ENCODE measurements at places on chromosomes 2 and 18.

DNA sequence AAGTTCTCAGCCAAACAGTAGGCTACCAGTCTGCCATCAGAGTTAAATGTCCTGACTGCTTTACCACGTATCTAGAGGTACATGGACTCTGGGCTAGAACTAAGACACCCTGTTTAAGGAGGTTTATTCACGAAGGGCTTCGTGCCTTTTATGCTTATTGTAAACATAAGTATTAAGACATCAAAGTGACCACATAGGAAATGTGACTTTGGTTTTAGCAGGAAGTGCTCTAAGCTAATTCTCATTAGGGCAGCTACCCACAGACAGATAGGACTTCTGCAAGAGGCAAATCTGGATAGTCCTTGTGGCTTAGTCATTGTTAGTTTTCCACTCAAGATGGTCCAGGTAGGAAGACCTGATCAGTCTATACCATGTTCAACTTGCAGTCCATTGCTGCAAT, 233.3 kb upstream of the MGAT5 start:
- no peak for DNase-seq

GRCh38 chr18:36348971-36349417, 51.5 kb downstream of the FHOD3 start:
- DNase-seq = no peak

DNA sequence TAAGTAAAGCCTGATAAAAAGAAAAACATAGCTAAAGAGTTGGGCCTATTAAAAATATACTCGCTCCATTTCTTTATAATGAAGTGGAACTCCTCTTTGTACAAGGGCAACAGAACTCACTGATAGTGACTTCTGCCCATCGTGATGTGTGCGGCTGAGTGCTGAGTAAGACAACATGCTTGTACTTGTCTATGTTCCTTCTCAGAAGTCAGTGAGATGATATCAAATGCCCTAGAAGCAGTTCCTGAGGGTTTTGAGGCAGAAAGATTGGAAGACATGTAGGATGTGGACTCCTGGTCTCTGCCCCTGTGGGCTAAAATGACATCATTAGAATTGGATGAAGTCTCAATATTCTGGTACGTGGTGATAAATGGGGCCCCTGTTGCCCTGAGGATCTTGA, 73.8 kb downstream of the USP40 start:
- no peak for DNase-seq

- peak; percentile 21 for DNase-seq
Measured at GRCh38 chr2:72145658-72146329, 1.9 kb downstream of the CYP26B1 start.

DNA sequence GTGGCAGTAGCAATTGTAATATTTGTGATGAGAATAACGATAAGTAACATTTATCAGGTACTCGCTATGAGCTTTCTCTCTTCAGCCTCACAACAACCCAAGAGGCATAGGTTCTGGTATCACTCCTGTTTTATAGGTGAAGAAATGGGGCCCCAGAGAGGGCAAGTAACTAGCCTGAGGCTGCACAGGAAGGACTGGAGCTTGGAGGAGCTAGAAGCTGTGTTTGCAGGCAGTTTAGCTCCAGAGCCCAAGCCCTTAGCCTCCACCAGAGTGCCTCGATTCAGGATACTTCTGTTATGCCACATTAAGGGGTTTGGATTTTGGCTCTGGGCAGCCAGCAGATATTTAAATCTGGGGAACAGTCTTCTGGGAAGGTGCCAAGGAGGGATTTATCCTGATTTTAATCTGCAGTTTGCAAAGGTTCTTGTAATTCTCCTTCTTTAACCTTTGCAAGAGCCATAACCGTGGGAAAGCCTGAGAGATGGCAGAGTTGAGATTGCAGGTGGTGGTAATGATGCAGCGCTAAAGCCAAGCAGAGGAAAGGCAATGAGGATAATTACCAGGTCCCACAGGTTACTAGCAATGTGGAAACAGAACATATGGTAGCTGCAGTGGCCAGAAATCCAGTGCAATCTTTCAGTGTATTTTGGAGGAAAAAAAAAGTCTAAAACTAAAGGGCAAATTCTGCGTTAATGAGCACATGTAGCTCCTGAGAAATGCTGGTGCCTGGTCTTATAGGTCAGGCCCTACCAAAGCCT, 9.1 kb downstream of the MOCOS start:
- DNase-seq = no peak

DNA sequence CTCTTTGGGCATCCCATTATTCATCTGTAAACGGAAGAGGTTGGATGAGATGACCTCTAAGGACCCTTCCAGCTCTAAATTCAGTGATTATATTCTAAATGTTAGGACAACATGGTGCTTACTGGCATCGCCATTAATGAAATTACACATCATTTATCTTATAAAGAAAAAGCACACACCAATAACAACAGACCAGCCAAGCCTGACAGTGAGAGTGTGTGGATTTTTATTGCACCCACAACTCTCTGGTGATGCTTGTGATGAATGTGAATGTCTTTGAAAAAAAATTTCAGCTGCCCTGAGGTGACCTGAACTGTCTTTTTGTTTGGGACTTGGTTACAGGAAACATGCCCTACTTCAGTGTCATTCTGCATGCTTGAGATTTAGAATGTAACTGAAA, 513.3 kb upstream of the NRP2 start:
- no peak for DNase-seq

DNA sequence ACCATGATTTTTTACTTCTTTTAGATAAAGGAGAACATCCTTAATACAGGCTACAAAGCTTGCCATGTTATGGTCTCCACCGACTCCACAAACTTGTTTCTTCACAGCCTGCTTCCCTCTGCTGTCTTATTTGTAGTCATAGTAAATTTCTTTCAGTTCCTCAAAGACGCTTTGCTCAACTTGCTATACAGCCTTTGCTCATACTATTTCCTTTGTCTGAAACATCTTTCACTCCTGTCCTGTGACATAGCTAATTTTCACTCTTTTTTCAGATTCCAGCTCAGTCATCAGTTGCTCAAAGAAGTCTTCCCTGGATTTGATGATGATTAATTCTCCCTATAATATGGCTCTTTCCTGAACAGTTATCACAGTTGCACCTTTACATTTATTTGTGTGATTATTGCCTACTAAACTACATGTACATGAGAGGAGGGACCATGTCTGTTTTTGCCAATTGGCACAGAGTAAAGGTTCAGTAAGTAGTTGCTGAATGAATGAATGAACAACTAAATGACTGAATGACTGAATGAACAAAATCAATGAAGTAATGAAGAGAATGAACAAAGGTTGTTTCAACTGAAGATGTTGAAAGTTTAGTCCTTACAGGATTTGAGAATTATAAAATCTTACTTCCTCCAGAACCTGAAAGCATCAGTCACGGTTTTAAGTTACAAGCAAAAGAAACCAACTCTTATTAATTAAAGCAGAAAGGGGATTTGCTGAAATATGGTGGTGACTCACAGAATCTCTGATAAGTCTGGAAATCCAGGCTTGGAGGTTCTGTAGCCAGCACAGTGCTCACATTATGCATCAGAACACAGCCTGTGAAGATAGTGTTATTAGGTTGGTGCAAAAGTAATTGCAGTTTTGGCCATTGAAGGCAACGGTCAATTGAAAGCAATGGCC, 186.4 kb upstream of the FAM98A start:
- DNase-seq = no peak

DNA sequence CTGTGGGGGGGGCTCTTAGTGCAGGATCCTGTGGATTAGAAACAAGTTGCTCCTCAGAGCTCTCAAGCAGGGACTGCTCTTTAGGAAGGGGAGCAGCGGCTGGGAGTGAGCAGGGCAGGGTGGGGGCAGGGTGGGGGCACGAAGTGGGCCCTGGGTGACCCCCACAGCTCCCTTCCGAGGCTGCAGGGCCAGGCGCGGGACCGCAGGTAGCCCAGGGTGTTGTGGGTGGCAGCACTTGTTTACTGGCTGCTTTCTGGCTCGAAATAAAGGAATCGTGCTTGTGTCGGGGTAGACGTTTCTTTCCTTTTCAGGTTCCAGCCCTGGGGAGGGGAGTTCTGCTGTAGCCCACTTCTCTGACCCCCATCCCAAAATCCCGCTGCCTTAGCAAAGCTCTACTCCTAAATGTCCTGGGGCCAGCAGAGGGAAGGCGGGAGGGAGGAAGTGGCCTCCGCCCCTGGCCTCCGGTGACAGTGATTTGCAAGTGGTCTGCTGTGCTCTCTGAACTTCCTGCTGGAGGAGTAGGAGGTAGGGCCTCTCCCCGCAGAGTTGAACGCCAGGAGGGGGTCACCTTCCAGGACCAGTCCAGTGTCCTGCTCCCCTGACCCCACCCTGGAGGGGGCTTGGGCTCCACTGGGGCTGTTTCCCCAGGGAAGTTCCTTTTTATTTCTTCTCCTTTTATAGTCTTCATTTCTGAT, 8.3 kb downstream of the NEU4 start:
- peak; percentile 29 for DNase-seq

GRCh38 chr2:199861132-199861774, 10.3 kb upstream of the FTCDNL1 start:
- DNase-seq = no peak

- no peak for DNase-seq
Measured at GRCh38 chr2:46544581-46544980, 65.2 kb downstream of the TMEM247 start.

- no peak for DNase-seq
Measured at GRCh38 chr2:221166292-221166691, 405.8 kb downstream of the EPHA4 start.

DNA sequence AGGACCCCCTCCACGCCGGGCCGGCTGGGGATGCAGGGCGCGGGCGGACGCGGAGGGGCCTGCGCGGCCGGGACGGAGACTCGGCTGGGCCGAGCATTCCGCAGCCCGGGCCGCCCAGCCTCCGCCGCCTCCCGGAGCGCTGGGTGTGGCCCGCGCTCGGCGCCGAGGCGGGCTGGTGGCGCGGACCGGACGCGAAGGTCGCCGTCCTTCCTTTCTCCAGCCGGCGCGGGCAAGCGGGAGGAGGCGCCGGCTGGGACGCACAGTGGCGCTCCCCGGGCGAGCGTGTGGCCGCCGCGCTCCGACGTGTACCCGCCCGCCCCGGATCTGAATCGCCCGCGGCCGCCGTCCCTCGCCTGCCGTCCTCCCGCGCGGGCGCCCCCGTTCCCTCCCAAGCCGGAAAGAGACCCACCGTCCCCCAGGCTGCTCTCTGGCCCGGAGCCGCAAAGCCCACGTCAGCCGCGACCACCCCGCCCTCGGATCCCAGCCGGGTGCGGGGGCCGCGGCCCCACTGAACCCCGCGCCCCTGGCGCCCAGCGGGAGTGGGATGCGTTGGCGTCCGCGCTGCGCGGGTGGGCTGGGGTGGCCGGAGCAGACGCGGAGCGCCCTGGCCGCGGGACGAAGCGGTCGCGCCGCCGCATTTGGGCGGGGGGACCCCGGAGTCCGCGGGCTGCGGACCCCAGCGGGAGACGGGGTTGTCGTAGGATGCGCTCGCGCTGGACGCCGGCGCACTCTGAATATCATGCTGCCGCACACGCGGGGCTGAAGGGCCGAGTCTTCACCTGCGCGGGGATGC, 634 bp downstream of the SPATS2L start:
- peak; percentile 50 for DNase-seq

- DNase-seq = no peak
Measured at GRCh38 chr2:118718921-118719320, 128.5 kb downstream of the EN1 start.

DNA sequence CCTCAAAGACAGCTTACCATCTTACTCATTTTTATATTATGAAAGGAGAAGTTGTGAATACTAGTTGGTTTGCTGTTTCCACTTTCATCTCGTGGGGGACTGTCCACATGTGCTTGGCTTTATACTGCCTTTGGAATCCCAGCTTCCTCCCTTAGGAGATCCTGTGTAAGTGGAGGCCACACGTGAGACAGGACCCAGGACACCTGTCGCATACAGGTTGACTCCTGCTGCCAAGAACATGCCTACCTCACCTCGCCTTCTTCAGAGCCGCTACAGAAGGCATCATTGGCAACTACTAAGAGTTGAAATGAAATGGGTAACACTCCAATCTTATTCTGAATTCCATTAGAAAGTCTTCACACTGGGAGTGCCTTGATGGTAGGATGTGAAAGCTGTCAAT, 69.3 kb downstream of the PPP4R1 start:
- no peak for DNase-seq

- DNase-seq = no peak
Measured at GRCh38 chr2:160268151-160268781, 68.2 kb upstream of the ITGB6 start.

DNA sequence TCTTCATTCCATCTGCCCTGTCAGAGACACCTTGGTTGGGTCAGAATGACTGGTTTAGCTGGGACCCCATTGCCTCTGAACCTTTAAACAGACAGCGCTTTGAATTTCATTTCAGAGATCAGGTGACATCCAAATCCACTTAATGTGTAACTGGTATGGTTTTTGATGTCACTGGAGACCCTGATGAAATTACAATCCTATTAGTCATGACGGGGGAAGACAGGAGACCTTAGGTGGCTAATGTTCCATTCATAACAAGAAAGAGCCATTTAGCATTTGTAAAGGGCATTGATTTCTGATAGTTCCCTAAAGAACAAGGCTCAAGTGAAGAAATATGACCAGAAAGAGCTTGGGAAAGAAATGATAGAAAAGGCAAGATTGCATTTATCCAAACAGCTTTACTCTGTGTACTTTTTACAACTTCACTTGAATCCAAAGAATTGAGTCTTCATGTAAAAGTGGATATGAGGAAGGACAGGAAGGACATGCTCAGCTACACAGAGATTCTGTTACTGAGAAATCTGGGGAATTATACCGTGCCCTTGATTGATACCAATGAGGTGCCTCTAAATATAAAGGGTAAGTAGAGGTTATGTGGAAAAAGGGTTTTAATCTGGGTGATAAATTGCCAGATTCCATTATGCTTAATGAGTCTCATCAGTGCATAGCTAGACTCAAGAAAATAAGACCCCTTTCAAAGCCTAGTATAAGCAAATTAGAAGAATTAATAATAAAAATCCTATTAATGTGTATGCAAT, 198.2 kb downstream of the NCKAP5 start:
- no peak for DNase-seq

DNA sequence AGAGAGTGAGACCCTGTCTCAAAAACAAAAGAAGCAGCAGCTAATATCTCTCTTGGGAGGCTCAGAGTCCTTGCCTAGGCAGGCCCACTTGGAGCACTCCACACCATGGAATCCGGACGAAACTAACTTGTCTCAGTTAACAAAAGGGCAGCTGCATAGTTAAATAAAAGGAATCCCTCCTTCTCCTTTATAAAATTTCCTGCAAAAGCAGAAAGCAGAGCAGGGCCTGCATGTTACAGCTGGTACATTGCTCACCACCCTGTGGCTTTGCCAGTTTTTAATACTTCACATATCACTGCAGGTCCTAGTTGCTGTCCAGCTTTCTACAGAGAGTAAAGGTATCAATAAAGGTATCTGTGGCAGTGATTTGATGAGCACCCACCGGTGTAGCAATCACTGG, 93.6 kb downstream of the ASAP2 start:
- no peak for DNase-seq

GRCh38 chr18:56825321-56825720, 174.2 kb downstream of the WDR7 start:
- DNase-seq = no peak

DNA sequence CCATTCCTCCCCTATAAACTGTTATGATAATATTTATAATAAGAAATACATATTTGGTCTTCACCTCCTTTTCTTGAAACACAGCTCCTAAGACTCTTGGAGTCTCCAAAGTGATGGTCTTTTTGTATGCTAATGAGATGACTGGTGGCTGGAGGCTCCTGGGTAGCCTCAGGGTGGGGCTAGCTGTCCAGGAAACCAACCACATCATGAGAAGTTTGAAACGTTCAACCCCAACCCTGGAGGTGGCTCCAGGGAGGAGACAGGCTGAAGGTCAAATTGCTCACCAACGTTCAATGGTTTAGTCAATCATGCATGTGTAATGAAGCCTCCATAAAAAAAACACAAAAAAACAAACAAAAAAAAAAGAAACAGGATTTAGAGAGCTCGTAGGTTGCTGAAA, 298.7 kb upstream of the MGAT5 start:
- DNase-seq = no peak

- DNase-seq = no peak
Measured at GRCh38 chr18:78891185-78891762, 88.3 kb upstream of the SALL3 start.

Data from activated CD4-positive, CD25-positive, alpha-beta regulatory T cell treated with anti-CD3 and anti-CD28 coated beads, Interleukin-2, amount 50 U/mL, for 72 hours (primary cell).